ENCODE measurements at places on chromosomes 12 and 14. TPM values are rescaled to one million over a fixed set of nuclear protein-coding genes. Genes with fewer than 3 reads are reported as not detected.

Gene LALBA
- not detected for polyA plus RNA-seq

Gene NEUROD4
- not detected for polyA plus RNA-seq

Gene BLOC1S1
- 68.2 TPM for polyA plus RNA-seq

GRCh38 chr14:44830371-44830770 lies 131.4 kb downstream of the KLHL28 start:
- no peaks in the 10 kb centered on the region for H3K36me3 ChIP-seq
- H3K27ac ChIP-seq = no peak overlapping the region
- H3K4me3 ChIP-seq = no peak overlapping the region
- DNase-seq = no peak

Gene P3H3
- 5.7 TPM for polyA plus RNA-seq

Gene AKAP3
- 0.95 TPM for polyA plus RNA-seq

Gene HAL
- polyA plus RNA-seq = 0.41 TPM

Gene ITGA5
- 47.9 TPM for polyA plus RNA-seq

DNA sequence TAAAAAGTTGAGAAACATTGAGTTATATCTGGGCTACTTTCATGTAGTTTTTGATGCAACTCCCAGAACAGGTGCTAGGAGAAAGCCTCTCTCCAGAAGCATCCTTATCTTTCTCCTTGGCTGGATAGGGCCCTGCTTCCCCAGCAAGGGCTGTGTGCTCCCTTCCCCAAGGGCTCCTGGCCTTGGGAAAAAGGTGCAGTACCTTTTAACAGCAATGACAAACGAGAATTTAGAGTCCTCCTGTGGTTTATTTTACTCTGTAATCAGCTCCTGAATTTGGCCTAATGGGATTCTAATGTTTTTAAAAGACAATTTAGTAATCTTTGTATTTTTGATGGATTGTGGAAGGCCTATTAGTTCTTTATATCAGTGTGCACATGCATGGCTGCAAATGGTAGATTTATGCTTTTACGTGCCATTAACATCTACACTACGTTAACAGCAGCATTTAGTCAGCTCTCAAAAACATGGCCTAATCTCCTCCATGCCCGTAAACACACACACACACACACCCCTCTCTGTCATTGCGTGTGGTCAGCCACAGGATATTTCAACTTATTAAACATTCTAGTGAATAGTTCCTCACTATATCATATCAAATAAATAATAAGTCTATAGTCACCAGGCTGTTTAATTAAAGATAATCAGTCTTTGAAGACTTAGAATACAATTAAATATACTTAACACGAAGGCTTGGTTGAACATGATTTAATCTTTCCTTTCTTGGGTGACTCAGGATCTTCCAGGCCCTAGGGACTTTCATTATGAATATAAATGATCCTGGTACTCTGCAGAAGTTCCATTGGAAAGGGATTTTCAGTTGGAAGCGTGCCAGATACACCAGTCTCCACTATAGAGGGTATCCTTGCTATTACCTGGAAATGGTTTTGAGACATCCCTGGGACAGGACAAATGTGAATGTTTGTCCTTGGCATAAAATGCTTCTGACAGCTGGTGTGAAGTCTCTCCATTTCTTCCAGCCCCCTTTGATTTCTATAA lies 181.4 kb upstream of the PWP1 start:
- no peaks in the 10 kb centered on the region for H3K27me3 ChIP-seq
- H3K36me3 ChIP-seq = no peaks in the 10 kb centered on the region
- H3K27ac ChIP-seq = no peak overlapping the region
- no peak for DNase-seq
- no peaks in the 10 kb centered on the region for H3K4me1 ChIP-seq

Gene SCYL2
- 23.7 TPM for polyA plus RNA-seq

DNA sequence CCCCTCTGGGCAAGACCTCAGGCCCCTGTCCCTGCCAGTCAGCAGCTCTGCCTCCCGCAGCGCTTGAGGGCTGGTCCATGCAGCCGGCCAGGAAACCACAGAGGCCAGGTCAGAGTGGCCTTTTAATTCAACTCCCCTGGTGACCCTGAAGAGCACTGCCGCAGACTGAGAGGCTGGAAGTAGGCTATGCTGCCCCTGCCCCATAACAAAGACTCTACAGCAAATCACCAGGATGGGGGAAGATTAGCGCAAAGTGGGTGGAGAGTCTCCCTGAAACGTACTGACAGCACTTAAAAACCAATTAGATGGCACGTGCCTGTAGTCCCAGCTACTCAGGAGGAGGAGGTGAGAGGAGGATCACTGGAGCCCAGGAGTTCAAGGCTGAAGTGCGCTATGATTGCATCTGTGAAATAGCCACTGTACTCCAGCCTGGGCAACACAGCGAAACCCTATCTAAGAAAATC lies 70.5 kb downstream of the ITPK1 start:
- H3K27me3 ChIP-seq = no peaks in the 10 kb centered on the region
- DNase-seq = no peak
- H3K27ac ChIP-seq = peak overlapping the region; percentile 97
- H3K36me3 ChIP-seq = peaks cover 8% of the 10 kb centered on the region
- H3K4me3 ChIP-seq = no peak overlapping the region

Gene OVCH1
- not detected for polyA plus RNA-seq

GRCh38 chr14:99333214-99333613 lies 61.2 kb upstream of the BCL11B start:
- DNase-seq = no peak
- no peak overlapping the region for H3K27ac ChIP-seq
- no peaks in the 10 kb centered on the region for H3K27me3 ChIP-seq
- H3K4me1 ChIP-seq = peaks cover 3% of the 10 kb centered on the region
- no peaks in the 10 kb centered on the region for H3K36me3 ChIP-seq

GRCh38 chr12:57521525-57522010 lies 1.1 kb upstream of the MBD6 start:
- peak overlapping the region; percentile 92 for H3K27ac ChIP-seq
- peaks cover 40% of the 10 kb centered on the region for H3K36me3 ChIP-seq
- no peak for DNase-seq

GRCh38 chr12:92111256-92111655 lies 34.4 kb downstream of the BTG1 start:
- H3K27me3 ChIP-seq = no peaks in the 10 kb centered on the region
- H3K4me3 ChIP-seq = no peak overlapping the region
- no peaks in the 10 kb centered on the region for H3K36me3 ChIP-seq
- DNase-seq = no peak
- no peaks in the 10 kb centered on the region for H3K4me1 ChIP-seq

GRCh38 chr12:32036477-32037263 lies 70.0 kb upstream of the BICD1 start:
- H3K4me1 ChIP-seq = no peaks in the 10 kb centered on the region
- peaks cover 3% of the 10 kb centered on the region for H3K27me3 ChIP-seq
- no peak overlapping the region for H3K27ac ChIP-seq
- DNase-seq = no peak
- no peak overlapping the region for H3K4me3 ChIP-seq
- H3K36me3 ChIP-seq = no peaks in the 10 kb centered on the region

- H3K4me1 ChIP-seq = no peaks in the 10 kb centered on the region
Measured at GRCh38 chr12:81843599-81843998, 84.4 kb upstream of the PPFIA2 start.

DNA sequence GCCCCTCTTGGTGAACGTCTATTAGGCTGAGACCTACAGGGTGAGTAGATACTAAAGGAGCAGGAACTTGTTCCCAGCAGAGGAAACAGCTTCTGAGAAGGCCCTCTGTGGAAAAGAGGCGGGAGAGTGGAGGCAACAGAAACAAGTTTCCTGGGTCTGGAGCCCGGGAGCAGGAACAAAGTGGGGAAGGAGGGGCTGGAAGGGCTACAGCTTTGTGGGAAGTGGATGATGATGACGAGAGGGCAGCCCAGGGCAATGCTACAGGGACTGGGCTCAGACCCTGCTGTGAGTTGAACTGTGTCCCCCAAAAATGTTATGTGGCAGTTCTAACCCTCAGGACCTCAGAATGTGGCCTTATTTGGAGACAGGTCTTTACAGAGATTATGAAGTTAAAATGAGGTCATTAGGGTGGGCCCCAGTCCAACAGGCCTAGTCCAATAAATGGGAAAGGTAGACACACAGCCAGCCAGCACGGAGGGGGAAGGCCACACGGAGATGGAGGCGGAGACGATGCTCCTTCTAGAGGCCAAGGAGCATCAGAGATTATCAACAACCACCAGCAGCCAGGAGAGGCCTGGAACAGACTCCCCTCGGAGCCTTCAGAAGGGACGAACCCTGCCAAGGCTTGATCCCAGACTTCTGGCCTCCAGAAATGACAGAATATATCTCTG lies 14.3 kb downstream of the CAMKK2 start:
- no peaks in the 10 kb centered on the region for H3K27me3 ChIP-seq
- no peak for DNase-seq
- peaks cover 3% of the 10 kb centered on the region for H3K4me1 ChIP-seq
- H3K4me3 ChIP-seq = no peak overlapping the region

DNA sequence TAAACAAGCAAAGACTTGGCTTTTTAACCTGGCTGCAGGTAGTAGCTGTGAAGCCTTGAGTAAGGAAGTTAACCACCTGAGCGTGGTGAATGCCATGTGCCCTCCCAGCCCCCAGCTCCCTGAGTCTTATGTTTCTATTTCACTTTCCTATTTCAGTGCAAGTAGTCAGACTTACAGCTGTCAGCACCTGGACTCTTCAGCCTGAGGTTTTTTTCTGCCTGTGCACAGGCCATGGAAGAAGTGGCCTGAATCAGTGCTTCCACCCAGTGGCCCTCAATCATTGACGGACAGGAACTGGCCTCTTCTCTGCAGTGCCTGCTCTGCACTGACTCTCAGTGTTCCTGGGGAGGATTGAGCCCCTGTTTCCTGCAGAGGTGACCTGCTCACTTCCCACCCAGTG lies 796.4 kb downstream of the MED13L start:
- H3K4me1 ChIP-seq = no peaks in the 10 kb centered on the region
- no peak overlapping the region for H3K27ac ChIP-seq
- no peaks in the 10 kb centered on the region for H3K36me3 ChIP-seq
- H3K4me3 ChIP-seq = no peak overlapping the region
- H3K27me3 ChIP-seq = no peaks in the 10 kb centered on the region

- peaks cover 8% of the 10 kb centered on the region for H3K36me3 ChIP-seq
- no peak overlapping the region for H3K4me3 ChIP-seq
- peak overlapping the region; percentile 59 for H3K27ac ChIP-seq
Measured at GRCh38 chr14:103401223-103402214, 16.3 kb downstream of the MARK3 start.

- peaks cover 7% of the 10 kb centered on the region for H3K36me3 ChIP-seq
- H3K4me1 ChIP-seq = no peaks in the 10 kb centered on the region
- DNase-seq = no peak
- no peaks in the 10 kb centered on the region for H3K27me3 ChIP-seq
Measured at GRCh38 chr14:54627219-54627539, 60.3 kb downstream of the SAMD4A start.

- peak overlapping the region; percentile 71 for H3K27ac ChIP-seq
- no peaks in the 10 kb centered on the region for H3K27me3 ChIP-seq
- H3K36me3 ChIP-seq = no peaks in the 10 kb centered on the region
- no peak for DNase-seq
- H3K4me1 ChIP-seq = peaks cover 29% of the 10 kb centered on the region
Measured at GRCh38 chr12:105315726-105316125, 14.8 kb upstream of the C12orf75 start.

Gene MYF5
- not detected for polyA plus RNA-seq
